ENCODE measurements at places on chromosomes 7 and 10. TPM values are rescaled to one million over a fixed set of nuclear protein-coding genes. Genes with fewer than 3 reads are reported as not detected.

The DLX6 gene
- not detected for polyA plus RNA-seq

The OR2A5 gene
- polyA plus RNA-seq, result 0.18 TPM

DNA sequence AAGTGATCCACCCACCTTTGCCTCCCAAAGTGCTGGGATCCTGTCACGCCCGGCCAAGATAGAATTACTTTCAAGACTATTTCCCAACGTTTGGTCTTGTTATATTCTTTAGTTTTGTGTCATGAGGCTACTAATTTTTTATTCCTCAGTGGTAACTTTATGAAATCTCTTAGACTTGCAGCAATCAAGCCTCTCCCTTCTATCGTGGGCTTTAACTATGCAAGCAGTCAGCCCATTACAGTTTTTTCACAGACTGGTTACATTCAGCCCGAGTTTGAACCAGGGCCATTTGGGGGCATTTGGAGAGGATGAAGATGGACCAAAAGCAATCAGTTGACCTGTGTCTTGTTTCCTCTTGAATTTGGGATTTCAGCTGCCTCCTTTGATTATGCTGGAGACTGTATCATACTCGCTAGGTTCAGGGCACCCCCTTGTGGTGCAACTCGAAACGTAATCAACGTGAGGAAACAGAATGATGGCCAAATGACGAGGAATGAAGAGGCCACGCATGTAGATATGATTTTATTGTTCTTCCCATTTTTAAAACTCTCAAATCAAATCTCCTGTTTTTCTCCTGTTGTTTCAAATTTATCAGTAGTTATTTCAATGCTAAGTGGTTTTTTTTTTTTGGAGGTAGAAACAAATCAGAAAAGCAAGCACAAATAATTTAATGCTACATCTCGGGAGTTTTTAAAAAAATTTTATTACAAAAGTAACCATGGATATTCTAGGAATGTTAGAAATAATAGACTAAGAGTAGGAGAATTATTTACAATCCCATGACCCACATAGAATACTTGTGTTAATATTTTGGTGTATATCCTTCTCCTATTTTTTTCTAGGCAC lies 151.6 kb downstream of the KIAA1217 start:
- peak; percentile 80 for DNase-seq

DNA sequence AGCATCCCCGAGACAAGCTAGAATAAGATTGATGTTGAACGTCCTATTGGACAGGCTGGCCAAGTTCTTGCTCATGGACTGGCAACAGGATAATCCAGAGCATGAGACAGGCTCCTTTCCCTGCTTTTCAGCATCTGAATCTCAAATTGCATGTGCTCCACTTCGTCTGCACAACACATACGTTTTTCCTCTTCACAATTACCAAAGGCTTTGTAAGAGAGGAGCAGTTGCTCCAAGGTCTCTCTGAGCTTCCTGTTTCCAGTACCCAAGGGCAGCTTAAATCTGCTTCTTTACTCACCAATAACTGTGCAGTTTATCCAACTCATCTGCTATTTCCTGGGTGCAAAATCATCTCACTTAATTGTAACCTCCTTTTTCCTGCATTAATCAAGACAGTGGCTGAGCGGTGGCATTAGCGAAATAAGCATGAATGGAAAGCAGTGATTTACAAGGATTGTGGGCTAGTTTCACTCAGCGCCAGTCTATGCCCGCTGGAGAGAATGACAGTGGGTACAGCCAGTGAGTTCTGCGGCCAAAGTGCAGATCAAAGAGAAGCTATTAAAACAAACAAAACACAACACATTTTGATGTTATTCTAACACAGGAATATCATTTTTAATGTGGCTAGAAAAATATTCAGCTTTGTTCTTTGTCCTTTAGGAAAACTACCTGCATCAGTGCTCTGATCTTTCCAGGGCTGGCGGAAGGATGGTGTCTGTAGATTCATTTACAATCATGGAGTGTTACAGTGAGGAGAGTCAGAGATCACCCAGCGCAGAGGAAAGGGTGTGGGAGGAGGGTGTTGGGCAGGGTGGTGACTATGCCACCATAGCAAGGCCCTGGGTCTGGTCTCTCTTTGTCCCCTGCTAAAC lies 79.8 kb downstream of the CHN2 start:
- no peak for DNase-seq

DNA sequence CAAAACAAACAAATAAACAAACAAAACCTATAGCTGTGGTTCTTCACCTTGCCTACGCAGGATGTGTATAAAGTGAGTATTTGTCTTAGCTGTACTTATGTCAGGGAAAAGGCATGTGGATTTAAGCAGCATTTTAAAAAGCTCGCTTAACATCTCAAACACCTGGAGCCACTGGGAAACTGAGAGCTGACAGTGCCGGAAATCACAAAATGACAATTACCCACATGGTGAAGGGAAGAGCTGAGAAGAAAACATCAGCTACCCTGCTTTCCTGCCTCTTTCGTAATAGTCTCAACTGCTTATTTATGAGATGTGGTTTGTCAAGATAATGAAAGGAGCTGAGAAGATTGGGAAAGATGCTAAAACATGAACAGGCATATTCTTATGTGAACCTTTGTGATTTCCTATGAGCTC lies 31.1 kb upstream of the MSMB start:
- no peak for DNase-seq

DNA sequence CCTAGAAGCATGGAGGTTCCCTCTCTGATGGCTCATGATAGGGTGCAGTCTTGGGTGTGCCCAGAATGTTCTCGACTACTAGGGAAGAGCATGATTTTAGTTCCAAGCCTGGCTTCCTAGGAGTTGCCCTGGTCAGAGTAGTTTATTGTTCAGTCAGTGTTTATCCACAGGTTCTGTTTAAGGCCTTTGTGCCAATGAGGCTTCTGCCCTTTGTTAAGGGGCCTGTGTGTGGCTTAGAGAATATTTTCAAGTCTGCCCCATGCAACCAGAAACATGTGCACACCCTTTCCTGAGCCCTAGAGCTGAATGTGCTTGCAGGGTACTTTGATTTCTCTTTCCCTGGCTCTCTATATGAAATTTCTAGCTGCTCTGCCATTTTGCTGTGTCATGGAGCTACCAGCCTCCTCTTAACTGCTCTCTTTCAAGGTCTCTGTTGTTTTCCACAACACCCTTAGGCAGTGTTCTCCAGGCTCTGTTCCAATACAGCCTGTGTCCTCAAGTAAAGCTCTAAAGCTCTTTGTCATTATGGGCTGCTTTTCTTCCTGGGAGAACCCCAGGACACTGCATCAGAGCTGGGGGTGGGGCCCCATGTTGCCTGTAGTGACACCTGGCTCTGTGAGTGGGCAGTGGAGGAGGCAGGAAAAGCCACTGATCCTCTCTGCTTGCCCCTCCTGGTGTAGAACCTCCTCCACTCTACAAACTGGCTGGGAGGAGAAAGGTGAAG lies 34.1 kb upstream of the TSPAN33 start:
- DNase-seq, result no peak

- DNase-seq, result no peak
These were observed 38.2 kb upstream of the ANK3 start for GRCh38 chr10:60427709-60428386.

GRCh38 chr7:55233001-55233400 lies 132.1 kb upstream of the LANCL2 start:
- DNase-seq, result no peak

- DNase-seq, result no peak
These were observed 51.3 kb downstream of the TMEM270 start for GRCh38 chr7:73912223-73912622.

- no peak for DNase-seq
These were observed 1.6 kb upstream of the ORAI2 start for GRCh38 chr7:102431617-102432298.

All from left kidney (tissue), 8 donors.